ENCODE measurements at places on chromosomes 13 and 19. TPM values are rescaled to one million over a fixed set of nuclear protein-coding genes. Genes with fewer than 3 reads are reported as not detected.

GRCh38 chr19:40507892-40508291 lies 41.1 kb downstream of the SPTBN4 start:
- no peaks in the 10 kb centered on the region for H3K36me3 ChIP-seq
- H3K27me3 ChIP-seq = peaks cover 33% of the 10 kb centered on the region
- no peak overlapping the region for H3K27ac ChIP-seq

The TMEM255B gene
- polyA plus RNA-seq = 0.63 TPM

The KIR2DL4 gene
- polyA plus RNA-seq = not detected

The SCN1B gene
- polyA plus RNA-seq = 0.72 TPM

The GNA15 gene
- 1.4 TPM for polyA plus RNA-seq

DNA sequence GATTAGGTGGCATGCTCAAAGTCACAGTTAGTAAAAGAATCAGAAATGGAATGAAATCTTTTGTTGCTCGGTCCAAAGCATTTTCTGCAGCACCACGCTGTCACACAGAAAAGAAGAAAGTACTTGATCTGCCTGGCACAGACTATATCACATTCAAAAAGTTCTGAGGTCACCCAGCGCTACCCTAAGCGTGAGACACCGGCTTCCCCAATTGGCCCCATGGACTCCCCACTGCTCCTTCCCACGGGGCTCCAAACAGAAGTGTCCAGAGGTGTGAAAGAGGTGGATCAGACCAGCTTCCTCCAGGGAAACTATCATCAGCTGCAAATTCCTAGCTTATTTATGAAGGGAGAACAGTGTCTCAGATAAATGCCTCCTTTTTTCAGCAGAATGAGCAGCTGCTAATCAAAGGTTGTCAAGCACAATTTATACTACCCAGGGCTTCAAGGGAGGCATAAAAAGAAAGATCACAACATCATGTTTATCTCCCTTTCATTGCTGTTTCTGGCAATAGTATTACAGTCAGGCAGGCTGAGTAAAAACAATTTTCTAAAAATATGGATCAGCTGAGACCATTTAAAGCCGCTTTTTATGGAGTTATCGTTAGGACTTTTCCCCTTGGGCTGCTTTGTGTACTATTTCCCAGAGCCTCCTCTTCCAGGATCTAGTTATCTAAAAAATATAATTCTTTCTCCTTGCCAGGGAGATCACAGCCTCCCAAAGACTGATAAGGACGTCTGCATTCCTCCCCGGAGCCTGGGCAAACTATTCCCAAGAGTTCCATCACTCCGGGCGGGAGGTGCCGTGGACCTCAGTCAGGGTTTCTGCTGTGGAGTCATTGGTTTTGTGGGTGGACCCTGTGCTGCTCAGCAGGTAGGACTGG lies 208.0 kb downstream of the LHFPL6 start:
- no peaks in the 10 kb centered on the region for H3K27me3 ChIP-seq
- no peak overlapping the region for H3K27ac ChIP-seq
- H3K4me1 ChIP-seq = no peaks in the 10 kb centered on the region
- no peak for DNase-seq
- no peak overlapping the region for H3K4me3 ChIP-seq

GRCh38 chr13:79727086-79727485 lies 246.1 kb downstream of the NDFIP2 start:
- H3K4me3 ChIP-seq = no peak overlapping the region
- no peak for DNase-seq
- no peaks in the 10 kb centered on the region for H3K36me3 ChIP-seq
- no peaks in the 10 kb centered on the region for H3K27me3 ChIP-seq
- no peak overlapping the region for H3K27ac ChIP-seq
- H3K4me1 ChIP-seq = no peaks in the 10 kb centered on the region

The ICAM4 gene
- 0.71 TPM for polyA plus RNA-seq

All from B cell (primary cell).